C1 segment of cervical spinal cord (tissue), 14 donors: ENCODE measurements at places on chromosomes 7 and 10.

DNA sequence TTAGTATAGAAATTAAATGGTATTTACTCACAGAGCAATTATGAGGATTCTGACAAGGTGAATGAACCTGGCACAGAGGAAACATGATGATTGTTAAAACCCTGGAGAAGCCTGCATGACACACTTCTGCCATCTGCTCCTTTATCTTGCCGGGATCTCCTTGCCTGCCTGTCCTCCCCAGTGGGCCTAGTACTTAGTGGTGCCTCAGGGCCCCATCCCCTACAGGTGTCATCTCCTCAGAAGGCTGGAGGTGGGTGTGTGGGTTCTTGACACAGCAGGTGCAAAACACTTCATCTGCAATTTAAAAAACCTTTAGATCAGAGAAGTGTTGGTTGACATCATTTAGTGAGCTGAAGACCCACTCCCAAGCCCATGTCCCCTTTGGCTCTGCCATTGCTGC, 261.2 kb downstream of the ADRA2A start:
- DNase-seq, result peak; percentile 39

- DNase-seq, result no peak
Observed at GRCh38 chr7:24821045-24821753, 63.9 kb upstream of the GSDME start.

DNA sequence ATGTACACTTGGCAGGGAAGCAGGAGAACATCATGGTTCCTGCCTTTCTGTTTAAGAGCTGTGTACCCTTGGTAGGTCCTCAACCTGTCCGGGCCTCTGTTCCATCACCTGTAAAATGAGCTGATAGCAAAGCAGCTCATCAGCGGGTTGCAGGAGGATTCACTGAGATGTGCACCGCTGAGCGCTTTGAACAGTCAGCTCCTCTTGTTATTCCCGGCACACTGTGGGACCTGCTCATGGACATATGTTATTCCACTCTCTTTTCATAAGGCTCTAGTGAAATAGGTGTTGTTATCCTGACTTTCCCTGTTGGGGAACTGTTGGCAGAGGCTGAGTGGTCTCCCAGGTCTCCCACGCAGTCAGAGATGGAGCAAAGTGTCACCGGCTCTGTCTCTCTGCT, 497.5 kb upstream of the ZMIZ1 start:
- DNase-seq, result no peak

- no peak for DNase-seq
Observed at GRCh38 chr7:87413029-87413428, 62.5 kb downstream of the ABCB4 start.

GRCh38 chr7:148626828-148627227, 36.3 kb downstream of the C7orf33 start:
- DNase-seq, result no peak
